ENCODE measurements at places on chromosomes 2 and 18.

DNA sequence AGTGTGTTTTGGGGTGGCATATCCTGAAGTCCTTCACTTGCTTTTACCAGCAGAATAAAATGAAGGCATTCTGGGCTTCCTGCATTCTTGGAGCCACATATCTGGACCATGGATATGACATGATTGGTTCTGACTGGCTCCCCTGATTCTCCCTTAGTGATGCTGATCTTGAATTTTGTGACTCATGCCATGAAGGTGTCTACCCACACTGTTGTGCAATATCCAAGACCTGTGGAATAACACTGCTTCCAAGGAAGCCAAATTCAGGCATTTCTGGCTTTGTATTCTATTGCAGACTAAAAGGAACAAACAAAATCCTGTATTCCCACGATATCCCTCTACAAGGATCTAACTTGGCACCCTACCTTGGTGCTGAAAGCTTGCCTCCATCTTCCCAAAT, 125.8 kb downstream of the LYPD6B start:
- DNase-seq, result no peak

DNA sequence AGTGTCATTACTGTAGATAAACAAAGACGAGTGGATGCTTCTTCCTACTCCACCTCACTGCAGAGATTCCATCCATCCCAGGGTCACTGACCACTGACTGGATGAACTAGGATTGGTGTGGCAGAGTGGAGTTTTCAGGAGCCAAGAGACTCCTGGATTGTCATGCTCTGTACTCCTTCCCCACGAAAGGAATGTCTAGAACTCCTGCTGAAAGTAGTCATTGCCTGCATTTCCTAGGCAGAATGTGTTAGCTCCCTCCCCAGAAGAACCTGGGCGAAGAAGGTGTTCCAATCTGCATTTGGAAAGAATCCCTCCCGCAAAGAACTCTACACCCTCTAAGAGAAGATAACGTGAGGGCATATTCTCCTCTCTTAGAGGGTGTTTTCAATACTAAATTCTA, 6.2 kb downstream of the PAX8 start:
- DNase-seq, result no peak

- no peak for DNase-seq
Measured at GRCh38 chr2:189221811-189222467, 42.4 kb upstream of the COL5A2 start.

GRCh38 chr2:132691556-132691955, 21.6 kb upstream of the LYPD1 start:
- no peak for DNase-seq

DNA sequence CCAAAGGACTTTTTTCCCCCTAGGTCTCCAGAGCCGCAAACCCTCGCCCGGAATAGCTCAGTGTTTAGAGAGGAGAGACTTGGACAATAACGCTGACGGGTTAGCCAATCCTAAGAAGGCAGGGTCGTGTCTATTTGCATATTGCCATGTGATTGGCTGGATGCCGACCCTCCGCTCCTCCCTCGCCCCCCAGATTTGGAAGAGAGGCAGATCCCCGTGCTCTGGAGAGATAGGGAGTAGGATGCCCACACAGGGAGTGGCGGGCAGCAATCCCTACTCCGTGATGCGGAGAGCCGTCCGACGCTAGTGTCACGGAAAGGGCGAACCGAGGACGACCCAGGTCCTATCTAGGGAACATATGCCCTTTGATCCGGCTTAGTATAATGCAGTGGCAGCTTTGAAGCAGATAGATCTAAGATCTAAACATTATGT, 1.4 kb downstream of the WNT6 start:
- no peak for DNase-seq

DNA sequence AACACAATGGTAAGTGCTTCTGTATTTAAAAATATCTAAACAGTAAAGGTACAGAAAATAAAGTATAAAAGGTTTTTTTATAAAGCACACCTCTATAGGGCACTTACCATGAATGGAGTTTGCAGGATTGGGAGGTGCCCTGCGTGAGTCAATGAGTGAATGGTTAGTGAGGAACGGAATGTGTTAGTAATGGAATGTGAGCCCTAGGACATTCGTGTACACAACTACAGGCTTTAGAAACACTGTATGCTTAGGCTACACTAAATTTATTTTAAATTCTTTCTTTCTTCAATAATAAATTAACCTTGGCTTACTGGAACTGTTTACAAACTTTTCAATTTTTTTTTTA, 337.9 kb upstream of the SLC39A10 start:
- DNase-seq, result no peak

DNA sequence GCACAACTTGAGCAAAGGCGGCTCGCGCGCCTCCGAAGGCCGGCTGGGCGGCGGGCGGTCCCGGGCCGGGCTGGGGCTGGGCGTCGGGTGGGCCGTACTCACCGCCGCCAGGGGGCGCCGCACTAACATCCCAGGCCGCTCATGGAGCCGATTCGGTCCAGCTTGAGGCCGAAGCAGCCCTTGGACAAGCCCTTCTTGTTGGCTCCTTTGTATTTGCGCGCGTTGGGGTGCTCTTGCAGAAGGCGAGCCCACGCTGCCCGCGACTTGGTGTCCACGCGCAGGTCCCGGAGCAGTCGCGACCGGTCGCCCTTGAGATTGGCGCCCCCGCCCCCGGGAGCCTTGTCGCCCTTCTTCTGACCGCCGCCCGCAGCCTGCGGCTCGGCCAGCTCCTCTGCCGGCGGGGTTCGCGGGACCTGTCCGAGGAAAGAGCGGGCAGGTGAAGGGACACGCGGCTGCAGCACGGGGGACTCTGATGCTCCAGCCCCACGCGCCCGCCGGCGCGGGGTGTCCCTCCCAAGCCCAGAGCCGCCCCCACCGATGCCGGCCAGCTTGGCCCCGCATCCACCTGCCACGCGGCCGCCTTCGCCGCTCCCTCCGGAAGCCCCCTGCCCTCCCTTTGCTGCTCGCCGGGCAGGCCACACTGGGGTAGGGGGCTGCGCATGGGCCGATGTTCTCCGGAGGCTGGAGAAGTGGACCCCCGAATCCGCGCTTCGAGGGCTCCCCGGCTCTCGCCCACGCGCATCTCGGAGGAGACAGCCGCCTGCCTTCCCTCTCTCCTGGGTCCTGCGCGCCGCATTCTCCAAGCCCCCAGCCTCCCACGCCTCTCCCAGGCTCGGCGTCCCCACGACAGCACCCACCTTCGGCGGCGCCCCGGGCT, 655 bp downstream of the NPPC start:
- DNase-seq, result peak; percentile 71

DNA sequence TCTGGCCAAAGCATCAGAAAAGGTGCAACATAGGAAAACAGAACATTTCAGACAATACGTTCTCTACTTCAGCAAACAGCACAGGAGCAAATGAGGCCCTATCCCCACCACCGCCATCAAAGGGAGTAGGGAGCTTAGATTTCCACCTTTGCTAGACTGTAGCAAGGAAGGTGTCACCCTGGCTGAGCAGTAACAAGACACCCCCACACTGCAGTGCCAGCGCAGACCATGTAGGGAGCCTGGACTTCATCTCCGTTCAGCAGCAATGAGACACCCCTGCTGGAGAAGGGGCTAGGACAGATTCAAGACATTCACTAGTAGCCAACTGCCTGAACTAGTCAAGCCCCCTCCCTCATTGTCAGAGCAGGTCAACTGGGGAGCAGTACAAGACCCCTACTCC, 160.1 kb upstream of the CBLN2 start:
- no peak for DNase-seq

DNA sequence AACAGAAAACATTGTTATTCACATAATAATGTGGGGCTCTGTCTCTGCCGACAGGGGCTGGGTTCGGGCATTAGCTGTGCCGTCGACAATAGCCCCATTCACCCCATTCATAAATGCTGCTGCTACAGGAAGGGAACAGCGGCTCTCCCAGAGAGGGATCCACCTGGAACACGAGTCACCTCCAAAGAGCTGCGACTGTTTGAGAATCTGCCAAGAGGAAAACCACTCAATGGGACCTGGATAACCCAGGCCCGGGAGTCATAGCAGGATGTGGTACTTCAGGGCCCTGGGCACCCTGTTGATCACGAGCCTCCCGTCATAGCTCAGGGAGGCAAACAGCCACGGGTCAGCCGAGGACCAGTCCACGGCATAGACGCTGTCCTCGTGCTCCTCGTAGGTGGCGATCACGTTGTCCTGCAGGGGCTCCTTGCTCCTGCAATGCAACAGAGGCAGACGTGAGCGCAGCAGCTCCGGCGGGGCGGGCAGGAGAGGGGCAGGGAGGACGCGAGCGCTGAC, 188.5 kb downstream of the EIPR1 start:
- no peak for DNase-seq

DNA sequence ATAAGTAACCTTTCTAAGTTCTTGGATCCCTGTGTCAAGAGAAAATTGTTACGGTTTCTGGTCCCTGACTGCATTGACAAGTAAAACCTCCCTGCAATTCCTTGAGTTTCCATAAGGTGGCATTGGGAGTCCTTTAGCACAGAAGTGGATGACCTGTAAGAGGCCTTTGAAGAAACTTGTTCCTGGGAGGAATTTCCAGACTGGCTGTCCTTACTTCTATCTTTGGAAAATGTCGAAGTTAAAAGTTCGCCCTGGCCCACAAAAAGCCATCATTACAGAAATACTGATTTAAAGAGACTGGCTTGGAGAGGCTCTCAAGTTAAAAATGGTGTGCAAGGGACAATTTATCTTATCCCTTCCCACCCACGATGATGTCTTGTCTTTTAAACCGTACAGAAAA, 218.4 kb downstream of the CDH20 start:
- DNase-seq, result peak; percentile 35

GRCh38 chr2:172079416-172079815, 5.9 kb upstream of the DLX1 start:
- no peak for DNase-seq

DNA sequence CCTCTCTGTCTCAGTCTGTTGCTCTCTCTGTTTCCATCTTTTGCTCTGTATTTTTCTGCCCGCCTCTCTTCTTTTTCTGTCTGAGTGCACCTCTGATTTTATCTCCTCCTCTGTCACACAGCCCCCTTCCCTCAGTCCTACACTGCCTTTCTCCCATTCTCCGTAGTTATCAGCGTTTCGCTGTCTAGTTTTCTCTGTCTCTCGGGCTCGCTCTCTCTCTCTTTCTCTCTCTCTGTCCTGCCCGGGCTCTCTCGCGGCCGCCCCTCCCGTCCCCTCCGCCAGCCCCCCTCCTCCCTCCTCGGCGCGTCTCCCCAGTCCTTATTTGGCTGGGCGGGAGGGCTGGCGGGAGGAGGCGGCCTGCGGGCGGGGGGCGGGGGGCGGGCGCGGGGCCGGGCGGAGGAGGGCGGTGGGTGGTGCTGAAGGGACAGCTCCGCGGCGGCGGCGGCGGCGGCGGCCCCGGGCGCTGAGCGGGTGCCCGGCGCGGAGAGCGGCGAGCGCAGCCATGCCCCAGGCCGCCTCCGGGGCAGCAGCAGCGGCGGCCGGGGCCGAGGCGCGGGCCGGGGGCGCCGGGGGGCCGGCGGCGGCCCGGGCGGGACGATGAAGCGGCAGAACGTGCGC, at the start of gene KCNK3:
KCNK3 (plus strand) TSS at position 444 of the 618 bp plus-strand sequence; CDS start at position 598, 154 bp downstream.
- DNase-seq, result no peak

- DNase-seq, result no peak
Measured at GRCh38 chr18:9716780-9717563, 8.9 kb downstream of the RAB31 start.

- DNase-seq, result no peak
Measured at GRCh38 chr2:60483401-60483800, 70.1 kb downstream of the BCL11A start.

DNA sequence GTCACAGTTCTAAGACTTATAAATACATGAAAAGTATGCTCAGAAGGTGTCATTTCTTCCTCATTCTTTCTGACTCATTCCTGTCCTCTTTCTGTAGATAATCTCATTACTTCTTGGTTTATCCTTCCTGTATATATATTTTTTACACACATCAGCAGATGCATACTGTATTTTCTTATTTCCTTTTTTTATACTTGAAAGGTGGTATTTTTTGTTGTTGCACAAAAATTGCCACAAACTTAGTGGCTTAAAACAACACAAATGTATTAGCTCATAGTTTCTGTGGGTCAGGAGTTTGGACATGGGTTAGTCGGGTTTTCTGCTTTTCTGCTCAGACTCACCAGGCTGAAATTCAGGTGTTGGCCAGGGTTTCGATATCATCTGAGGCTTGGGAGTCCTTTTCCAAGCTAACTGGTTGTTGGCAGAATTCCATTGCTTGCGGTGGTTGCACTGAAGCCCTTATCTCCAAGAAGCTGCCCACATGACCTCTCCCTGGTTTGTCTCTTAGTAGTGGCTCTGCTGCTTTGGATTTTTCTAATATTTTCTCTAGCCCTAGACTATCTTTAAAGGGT, 162.6 kb downstream of the FMNL2 start:
- peak; percentile 42 for DNase-seq

DNA sequence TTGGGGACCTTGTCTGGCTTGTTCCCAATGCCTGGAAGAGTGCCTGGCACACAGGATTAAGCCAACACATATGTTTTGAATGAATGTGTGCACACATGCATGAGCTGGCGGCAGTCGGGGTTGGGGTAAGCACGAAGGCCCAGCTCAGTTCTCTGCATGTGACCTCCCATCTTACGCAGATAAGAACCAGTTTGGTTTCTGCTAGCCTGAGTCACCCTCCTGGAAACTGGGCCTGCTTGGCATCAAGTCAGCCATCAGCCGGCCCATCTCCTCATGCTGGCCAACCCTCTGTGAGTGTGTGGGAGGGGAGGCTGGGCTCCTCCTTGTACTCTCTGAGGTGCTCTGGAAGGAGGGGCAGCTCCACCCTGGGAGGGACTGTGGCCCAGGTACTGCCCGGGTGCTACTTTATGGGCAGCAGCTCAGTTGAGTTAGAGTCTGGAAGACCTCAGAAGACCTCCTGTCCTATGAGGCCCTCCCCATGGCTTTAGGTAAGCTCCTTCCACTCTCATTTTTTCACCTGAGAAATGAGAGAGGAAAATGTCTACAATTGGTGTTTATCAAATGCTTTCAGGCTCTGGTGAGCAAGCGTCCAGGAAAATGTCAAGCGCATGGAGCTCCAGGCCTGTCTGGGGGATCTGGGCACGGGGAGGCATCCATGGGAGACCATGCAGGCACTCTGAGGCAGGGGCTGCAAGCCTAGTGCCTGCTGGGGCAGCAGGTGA, 9.7 kb upstream of the IL1RN start:
- peak; percentile 64 for DNase-seq

- no peak for DNase-seq
Measured at GRCh38 chr2:211748339-211748738, 790.3 kb downstream of the ERBB4 start.

GRCh38 chr2:170745305-170745704, 24.9 kb upstream of the ERICH2 start:
- no peak for DNase-seq

DNA sequence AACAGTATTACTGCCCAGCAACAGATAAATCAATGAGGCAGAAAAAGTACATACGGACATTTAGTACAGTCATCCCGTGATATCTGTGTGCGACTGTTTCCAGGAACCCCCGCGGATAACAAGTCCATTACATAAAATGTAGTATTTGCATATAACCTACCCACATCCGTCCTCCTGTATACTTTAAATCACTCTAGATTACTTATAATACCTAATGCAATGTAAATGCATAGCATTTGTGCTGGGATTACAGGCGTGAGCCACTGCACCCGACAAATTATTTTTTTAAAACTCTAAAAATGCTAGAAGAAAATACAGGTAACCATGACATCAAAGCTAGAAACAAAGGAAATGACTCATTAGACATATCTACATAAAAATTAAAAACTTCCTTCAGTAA, 91.6 kb downstream of the FAM161A start:
- DNase-seq, result peak; percentile 69

- DNase-seq, result no peak
Measured at GRCh38 chr2:196601430-196602306, 37.8 kb upstream of the CCDC150 start.

GRCh38 chr18:8756571-8756970, 51.2 kb downstream of the MTCL1 start:
- DNase-seq, result no peak

- no peak for DNase-seq
Measured at GRCh38 chr2:120862201-120863060, 126.8 kb downstream of the GLI2 start.

Measured in activated CD4-positive, alpha-beta T cell treated with anti-CD3 and anti-CD28 coated beads, Interleukin-2, amount 50 U/mL, for 16 hours (primary cell).